Osteocyte (in vitro differentiated cells): ENCODE measurements at places on chromosomes 13 and 19. TPM values are rescaled to one million over a fixed set of nuclear protein-coding genes. Genes with fewer than 3 reads are reported as not detected.
A peak's percentile ranks its signal among the peaks of the same experiment; 100 is the strongest.

The ALOX5AP gene
- not detected in 2 replicates for total RNA-seq

The KLK5 gene
- total RNA-seq = not detected in 2 replicates

The OLFM4 gene
- not detected in 2 replicates for total RNA-seq

The SLC25A15 gene
- total RNA-seq = 8.3 and 9.5 TPM in 2 replicates

The URAD gene
- total RNA-seq = not detected in 2 replicates

The EDNRB gene
- total RNA-seq = not detected in 2 replicates

The ADGRE1 gene
- total RNA-seq = not detected in 2 replicates

The OR10H1 gene
- not detected in 2 replicates for total RNA-seq

The CGB5 gene
- not detected in 2 replicates for total RNA-seq

The GZMM gene
- not detected in 2 replicates for total RNA-seq

The ZNF442 gene
- 2.2 and 2.3 TPM in 2 replicates for total RNA-seq

DNA sequence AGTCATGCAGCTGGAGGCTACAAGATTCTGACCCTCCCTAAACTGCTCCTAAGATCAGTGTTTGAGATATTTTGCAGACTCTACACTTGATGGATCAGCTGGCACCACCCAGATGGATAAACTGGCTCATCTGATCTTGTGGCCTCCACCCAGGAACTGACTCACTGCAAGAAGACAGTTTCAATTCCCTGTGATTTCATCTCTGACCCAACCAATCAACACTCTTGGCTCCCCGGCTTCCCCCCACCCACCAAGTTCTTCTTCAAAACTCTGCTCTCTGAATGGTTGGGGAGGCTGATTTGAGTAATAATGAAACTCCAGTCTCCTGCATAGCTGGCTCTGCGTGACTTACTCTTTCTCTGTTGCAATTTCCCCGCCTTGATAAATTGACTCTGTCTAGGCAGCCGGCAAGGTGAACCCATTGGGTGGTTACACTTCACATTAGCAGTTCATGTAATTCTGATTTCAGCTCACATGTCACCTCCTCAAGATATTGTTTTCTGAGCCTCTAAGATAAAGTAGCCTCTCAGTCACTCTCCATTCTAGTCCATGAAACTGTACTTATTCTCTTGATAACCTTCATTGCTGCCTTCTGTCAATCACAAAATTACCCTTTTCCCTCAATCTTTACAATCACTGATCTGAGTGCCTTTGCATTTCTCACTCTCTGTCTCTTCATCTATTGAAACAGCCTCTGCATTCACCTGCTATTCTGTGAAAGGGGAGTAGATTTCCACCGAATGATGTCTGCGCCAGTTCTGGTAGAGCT lies 9.9 kb upstream of the FPR3 start:
- no peak overlapping the region for H3K27ac ChIP-seq
- no peaks in the 10 kb centered on the region for H3K27me3 ChIP-seq
- H3K36me3 ChIP-seq = no peaks in the 10 kb centered on the region
- H3K4me1 ChIP-seq = no peaks in the 10 kb centered on the region

- no peak overlapping the region for H3K27ac ChIP-seq
- peaks cover 2% of the 10 kb centered on the region for H3K36me3 ChIP-seq
- H3K27me3 ChIP-seq = peaks cover 30% of the 10 kb centered on the region
- H3K4me1 ChIP-seq = peaks cover 5% of the 10 kb centered on the region
- no peak overlapping the region for H3K4me3 ChIP-seq
- no peak for DNase-seq
Measured at GRCh38 chr19:12825254-12826131, 8.9 kb downstream of the RTBDN start.

- peak overlapping the region; percentile 100 for H3K27ac ChIP-seq
- H3K4me3 ChIP-seq = peak overlapping the region; percentile 99
- H3K27me3 ChIP-seq = no peaks in the 10 kb centered on the region
Measured at GRCh38 chr13:110307767-110308655, 927 bp downstream of the COL4A2 start.

GRCh38 chr13:94177041-94177440 lies 302.4 kb downstream of the DCT start:
- H3K27me3 ChIP-seq = no peaks in the 10 kb centered on the region
- DNase-seq = no peak

DNA sequence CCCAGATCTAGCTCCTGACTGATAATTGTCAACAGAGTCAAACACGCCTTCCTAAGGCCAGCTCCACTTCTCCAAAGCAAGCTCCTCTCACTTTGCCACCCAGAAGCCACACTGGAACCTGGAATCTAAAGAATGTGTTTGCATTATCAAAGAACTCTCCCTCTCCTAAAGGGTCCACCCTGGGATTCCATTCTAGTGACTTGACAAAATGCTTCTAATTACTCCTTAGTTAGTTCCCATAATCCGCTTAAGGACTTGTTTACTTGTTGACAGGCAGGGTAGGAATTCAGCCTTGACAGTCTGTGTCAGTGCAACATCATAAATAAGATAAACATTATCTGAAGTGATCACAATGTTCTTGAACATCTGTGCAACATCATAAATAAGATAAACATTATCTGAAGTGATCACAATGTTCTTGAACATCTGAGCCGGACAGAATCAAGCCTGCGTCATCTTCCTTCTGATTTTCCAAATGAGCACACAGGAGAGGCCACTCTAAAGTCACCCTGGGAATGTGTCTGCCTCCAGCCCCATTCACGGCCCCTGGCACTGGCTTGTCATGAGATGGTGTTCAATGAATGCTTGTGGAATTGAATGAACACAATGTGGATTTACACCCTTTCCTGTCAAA lies 512.1 kb downstream of the IRS2 start:
- no peaks in the 10 kb centered on the region for H3K36me3 ChIP-seq
- no peak for DNase-seq
- H3K27me3 ChIP-seq = no peaks in the 10 kb centered on the region
- H3K27ac ChIP-seq = peak overlapping the region; percentile 53

DNA sequence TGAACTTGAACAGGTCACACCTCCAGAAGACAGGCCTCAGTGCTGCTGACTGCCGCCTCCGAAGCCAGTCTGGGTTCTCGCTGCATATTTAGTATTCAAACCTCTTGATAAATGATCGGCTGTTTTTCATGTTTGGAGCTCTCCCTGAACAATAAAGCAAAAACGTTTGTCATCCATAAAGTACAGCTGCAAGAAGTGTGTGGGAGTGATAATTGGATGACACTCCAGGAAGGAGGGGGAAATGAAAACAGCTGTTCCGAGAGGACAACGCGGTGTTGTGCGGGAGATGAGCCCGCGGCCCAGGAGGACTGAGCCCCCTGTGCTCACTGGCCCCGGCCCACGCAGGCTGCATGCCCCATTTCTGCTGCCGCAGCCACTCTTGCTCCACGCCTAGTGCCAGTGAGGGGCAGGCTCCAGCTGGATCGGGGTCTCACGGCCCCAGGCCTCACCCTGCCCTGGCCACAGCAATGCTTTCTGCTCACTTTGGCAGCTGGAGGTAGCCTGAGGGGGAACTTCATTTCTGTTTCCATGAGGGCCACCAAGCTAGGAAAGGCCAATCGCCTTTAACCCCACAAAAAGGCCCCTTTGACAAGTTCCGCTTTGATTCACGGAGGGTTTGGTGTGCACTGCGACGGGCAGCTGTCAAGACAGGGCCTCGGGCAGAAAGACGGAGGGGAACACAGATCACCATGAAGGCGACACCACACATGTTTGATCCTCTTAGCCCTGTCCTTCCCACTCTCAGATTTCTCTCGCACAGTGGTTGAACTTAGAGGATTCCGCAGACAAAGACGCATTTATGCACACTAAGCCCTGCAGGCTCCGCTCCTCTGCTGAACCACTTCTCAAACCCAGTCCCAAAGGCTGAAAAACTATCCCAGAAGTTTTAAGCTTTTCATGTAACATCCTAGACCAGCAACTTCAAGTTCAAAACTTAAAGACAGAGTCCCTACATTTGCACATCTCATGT lies 537.6 kb downstream of the EFNB2 start:
- DNase-seq = no peak
- no peaks in the 10 kb centered on the region for H3K27me3 ChIP-seq
- H3K4me3 ChIP-seq = no peak overlapping the region
- H3K27ac ChIP-seq = no peak overlapping the region
- no peaks in the 10 kb centered on the region for H3K36me3 ChIP-seq
- H3K4me1 ChIP-seq = peaks cover 4% of the 10 kb centered on the region

- H3K36me3 ChIP-seq = peaks cover 20% of the 10 kb centered on the region
- H3K27me3 ChIP-seq = no peaks in the 10 kb centered on the region
- peak overlapping the region; percentile 64 for H3K4me3 ChIP-seq
- DNase-seq = peak; percentile 92
Measured at GRCh38 chr19:46944918-46945628, 74.6 kb upstream of the NPAS1 start.

DNA sequence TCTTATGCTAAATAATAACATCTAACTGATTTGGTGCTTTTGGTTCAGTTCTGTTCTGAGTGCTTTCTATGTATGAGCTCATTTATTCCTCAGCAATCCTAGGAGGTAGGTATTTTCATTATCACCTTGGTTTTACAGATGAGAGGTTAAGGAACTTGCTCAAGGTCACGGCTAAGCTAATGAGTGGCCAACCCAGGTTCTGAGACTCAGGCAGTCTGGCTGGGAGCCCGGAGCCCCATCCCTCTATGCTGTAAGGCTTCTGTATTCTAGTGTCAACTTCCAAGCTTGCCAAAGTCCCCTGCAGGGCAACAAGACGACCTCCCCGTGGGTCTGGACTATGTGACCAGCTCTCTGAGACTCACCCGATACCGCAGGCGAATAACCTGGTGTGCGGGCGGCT lies 60.5 kb downstream of the PARP4 start:
- peaks cover 42% of the 10 kb centered on the region for H3K36me3 ChIP-seq
- DNase-seq = no peak
- H3K4me3 ChIP-seq = no peak overlapping the region
- H3K4me1 ChIP-seq = peaks cover 11% of the 10 kb centered on the region
- H3K27ac ChIP-seq = no peak overlapping the region
- no peaks in the 10 kb centered on the region for H3K27me3 ChIP-seq

DNA sequence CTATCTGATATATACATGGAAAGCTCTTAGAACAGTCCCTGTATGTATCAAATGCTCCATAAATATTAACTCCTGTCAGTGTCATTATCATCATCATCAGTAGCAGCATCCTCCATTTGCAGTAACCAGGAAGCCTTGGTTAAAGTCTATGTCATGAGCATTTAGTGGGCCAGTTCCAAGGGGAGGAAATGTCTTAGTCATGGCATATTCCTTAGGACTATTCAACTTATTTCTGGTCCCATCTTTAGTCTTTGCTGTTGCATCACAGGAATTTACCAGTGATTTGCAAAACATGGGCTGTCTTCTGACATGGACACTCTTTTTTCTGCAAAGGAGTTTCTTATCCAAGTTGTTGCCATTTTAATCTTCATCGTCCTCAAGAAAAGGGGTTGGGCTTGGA lies 98.4 kb downstream of the WDFY2 start:
- peaks cover 4% of the 10 kb centered on the region for H3K36me3 ChIP-seq
- H3K27ac ChIP-seq = no peak overlapping the region
- H3K27me3 ChIP-seq = no peaks in the 10 kb centered on the region
- no peak overlapping the region for H3K4me3 ChIP-seq

- H3K27ac ChIP-seq = no peak overlapping the region
- peaks cover 13% of the 10 kb centered on the region for H3K4me1 ChIP-seq
- H3K36me3 ChIP-seq = no peaks in the 10 kb centered on the region
- peaks cover 18% of the 10 kb centered on the region for H3K27me3 ChIP-seq
- no peak for DNase-seq
Measured at GRCh38 chr13:76634431-76635191, 251.6 kb downstream of the KCTD12 start.

GRCh38 chr19:31575846-31576335 lies 226.7 kb upstream of the TSHZ3 start:
- no peaks in the 10 kb centered on the region for H3K27me3 ChIP-seq
- H3K27ac ChIP-seq = no peak overlapping the region
- peak; percentile 34 for DNase-seq
- no peak overlapping the region for H3K4me3 ChIP-seq
- no peaks in the 10 kb centered on the region for H3K36me3 ChIP-seq

- peaks cover 28% of the 10 kb centered on the region for H3K4me1 ChIP-seq
- peak overlapping the region; percentile 75 for H3K27ac ChIP-seq
- no peak overlapping the region for H3K4me3 ChIP-seq
- DNase-seq = no peak
- H3K27me3 ChIP-seq = no peaks in the 10 kb centered on the region
- no peaks in the 10 kb centered on the region for H3K36me3 ChIP-seq
Measured at GRCh38 chr19:952049-952679, 26.3 kb downstream of the ARID3A start.

DNA sequence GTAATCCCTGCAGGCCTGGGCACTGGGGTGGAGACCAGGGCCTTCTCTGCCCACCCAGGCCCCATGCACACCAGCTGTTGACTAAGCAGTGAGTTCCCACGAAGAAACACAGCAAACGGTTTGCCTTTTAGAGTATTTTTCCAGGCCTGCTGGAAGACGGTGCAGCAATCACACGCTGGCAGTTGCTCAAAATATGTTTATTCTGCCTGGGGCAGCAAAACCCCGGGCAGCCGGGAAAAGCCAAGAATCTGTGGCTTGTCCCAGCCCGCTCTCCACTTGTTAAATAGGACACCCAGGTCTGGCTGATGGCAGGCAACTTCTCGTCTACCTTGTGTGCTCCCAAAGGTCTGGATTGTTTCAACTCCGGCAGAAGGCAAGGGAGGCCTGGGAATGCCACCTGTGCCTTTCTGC lies 40.8 kb downstream of the GGACT start:
- H3K36me3 ChIP-seq = no peaks in the 10 kb centered on the region
- peak overlapping the region; percentile 89 for H3K27ac ChIP-seq
- peak; percentile 85 for DNase-seq
- H3K4me1 ChIP-seq = peaks cover 66% of the 10 kb centered on the region
- peak overlapping the region; percentile 8 for H3K4me3 ChIP-seq

- H3K36me3 ChIP-seq = no peaks in the 10 kb centered on the region
- no peak overlapping the region for H3K27ac ChIP-seq
- H3K27me3 ChIP-seq = peaks cover 6% of the 10 kb centered on the region
- no peaks in the 10 kb centered on the region for H3K4me1 ChIP-seq
- no peak overlapping the region for H3K4me3 ChIP-seq
- DNase-seq = no peak
Measured at GRCh38 chr13:68690567-68690966, 1417.1 kb upstream of the ATXN8OS start.

DNA sequence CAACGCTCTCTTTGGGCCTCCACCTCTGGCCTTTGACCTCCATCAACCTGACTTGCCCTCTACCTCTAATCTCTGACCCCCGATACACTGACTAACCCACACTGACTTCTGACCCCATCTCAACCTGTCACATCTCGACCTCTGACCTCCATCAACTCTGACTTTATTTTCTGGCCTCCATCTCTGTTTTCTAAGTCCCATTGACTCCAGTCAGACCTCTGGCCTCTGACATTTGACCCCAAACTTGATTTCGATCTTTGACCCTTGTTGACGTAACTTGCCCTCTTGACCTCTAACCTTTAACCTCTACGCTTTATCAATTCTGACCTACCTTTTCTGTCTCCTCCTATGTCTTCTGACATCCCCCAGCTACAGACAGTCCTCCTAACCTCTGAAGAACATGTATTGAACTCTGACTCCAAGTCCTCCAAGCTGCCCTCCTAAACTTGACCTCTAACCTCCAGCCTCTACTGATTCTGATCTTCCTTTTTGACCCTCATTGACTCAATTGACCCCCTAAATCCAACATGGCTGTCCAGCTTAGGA lies 780 bp downstream of the ACP4 start:
- H3K4me1 ChIP-seq = no peaks in the 10 kb centered on the region
- H3K27me3 ChIP-seq = no peaks in the 10 kb centered on the region
- H3K27ac ChIP-seq = no peak overlapping the region
- no peak overlapping the region for H3K4me3 ChIP-seq

GRCh38 chr19:16117594-16118033 lies 5.9 kb downstream of the RAB8A start:
- no peaks in the 10 kb centered on the region for H3K27me3 ChIP-seq
- H3K4me1 ChIP-seq = peaks cover 9% of the 10 kb centered on the region
- H3K36me3 ChIP-seq = peaks cover 20% of the 10 kb centered on the region
- H3K27ac ChIP-seq = no peak overlapping the region

GRCh38 chr13:27644302-27644701 lies 22.6 kb downstream of the POLR1D start:
- H3K4me3 ChIP-seq = no peak overlapping the region
- no peaks in the 10 kb centered on the region for H3K27me3 ChIP-seq
- H3K4me1 ChIP-seq = peaks cover 17% of the 10 kb centered on the region
- peaks cover 13% of the 10 kb centered on the region for H3K36me3 ChIP-seq
